ENCODE measurements at places on chromosomes 6 and 20. TPM values are rescaled to one million over a fixed set of nuclear protein-coding genes. Genes with fewer than 3 reads are reported as not detected.

Gene L3MBTL1
- total RNA-seq, result 4.9 TPM

DNA sequence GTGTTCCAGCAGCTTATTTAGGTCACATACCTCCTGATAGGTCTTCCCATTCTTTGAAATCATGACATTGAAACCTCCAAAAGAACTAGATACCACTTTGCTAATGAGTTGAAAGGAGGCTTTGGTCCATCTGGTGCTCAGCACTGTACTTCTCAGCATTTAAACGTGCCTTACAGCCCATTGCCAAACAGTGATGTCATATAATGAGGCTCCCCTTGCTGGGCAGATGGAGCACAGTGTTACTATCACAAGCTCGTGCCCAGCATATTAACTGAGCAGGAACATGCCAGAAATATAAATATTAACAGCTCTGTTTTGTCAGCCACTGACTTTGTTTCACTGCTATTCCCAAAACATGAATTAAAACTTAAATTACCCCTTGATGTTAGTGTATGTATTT lies 25.5 kb upstream of the MAPK13 start:
- ATAC-seq, result no peak

- peak; percentile 12 for ATAC-seq
Observed at GRCh38 chr6:117547688-117548621, 54.4 kb downstream of the GOPC start.

Gene IRF4
- 1.1 TPM for total RNA-seq

Gene C6orf132
- 216 TPM for total RNA-seq

DNA sequence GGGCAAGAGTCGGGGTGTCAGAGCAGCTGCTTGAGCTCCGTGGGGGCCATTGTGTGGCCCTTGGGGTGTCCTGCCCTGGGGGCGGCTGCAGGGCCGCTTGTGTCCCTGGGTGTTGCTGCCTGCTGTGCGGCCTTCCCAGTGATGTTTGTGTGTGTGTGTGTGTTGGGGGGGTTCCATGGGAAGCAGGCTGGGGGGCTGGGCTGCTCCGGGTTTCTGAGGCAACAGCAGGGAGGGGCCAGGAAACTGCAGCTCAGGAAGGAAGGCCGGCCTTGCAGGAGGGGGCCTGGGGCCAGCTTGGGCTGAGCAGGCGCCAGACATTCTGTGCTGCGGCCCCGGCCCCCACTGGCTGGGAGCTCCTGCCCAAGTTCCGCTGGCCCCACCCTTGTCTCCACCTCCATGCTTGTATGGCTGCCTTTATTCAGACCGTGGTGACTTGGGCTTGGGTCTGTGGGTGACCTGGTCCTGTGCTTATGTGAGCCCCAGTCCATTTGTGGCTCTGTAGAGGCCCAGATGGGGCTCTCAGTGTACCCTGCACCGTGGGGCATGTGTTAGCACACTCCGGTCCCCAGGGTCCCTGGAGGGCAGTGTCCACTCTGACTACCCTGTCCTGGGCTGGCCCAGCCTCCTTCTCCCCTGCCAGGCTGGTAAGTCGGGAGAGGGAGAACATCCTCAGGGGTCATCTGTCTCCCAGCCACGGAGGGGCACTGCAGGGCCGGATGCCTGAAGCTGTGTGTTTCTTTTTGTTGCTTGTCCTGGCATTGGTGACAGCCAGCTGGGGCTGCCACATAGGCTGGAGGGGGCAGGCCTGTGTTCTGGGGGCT lies 4.6 kb upstream of the SOX18 start:
- ATAC-seq, result peak; percentile 12

DNA sequence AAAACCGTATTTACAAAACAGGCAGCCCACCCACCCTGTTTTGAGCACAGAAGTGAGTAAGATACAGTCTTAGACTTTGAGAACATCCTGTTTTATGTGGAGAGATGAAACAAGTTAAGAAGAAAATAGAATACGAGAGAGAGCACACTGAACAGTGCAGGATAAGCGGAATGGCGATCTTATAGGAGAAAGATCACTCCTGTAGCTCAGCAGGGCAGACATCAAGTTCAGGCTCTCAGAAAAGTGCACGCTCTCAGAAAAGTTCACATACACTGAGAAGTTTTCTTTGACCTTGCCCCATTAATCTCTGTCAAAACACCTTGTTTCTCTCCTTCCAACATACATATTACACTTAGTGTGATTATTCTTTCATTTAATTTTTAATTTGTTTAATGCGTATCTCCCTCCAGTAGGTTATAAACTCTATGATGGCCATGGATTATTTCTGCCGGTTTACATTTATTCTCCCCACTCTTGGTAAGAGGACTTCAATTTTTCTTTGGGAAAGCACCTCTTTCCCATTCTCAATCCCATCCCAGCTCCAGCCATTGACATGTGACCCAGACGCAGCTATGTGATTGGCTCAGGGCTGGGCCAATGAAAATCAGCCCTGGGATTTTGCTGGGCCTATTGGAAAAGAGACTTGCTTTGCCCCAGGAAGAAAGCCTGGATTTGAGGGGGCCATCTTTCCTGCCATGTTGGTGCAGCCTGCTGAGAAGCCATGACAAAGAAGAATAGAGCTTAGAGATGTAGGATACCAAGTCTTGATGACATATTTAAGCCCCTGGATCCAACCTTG lies 16.2 kb downstream of the KCNB1 start:
- no peak for ATAC-seq

Data from esophagus mucosa (tissue), 1 donor.